HAP-1 (cell line): ENCODE measurements at places on chromosomes 3 and 15.

DNA sequence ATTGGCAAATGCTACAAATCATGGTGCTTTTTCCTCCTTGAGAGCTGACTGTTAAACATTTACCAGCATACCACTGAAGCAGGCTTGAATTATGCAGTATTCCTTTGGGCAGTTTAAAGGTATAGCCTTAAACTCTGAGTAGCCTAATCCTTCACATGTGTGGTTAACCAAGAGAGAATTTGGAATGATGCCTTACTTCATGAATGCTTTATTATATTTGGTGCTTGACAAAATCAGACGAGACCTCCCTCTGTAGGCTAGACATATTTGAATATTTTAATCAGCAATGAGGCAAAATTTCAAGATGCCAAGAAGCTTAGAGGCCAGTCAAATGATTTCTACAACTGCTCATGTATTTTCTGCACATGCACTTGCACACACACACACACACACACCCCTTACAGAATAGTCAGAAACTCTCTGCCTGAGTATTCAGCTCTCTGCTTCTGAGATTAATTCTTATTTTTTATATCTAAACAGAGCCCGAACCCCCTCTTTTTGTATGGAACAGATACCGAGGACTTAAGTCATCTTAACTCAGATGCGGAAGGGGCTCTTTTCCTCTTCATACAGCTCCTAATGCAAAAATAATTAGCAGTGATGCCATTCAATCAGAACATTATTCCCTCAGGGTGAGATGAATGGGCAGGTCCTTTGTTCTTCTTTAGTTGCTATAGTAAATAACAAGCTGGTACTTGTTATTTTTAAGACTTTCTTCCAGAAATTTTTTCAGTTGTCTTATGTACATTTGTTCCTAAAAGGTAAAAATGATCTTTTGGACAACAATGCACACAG is 195.5 kb upstream of the TMC3 start:
- no peak for DNase-seq

- no peak for DNase-seq
Measured at GRCh38 chr15:23854203-23854911, 167.3 kb upstream of the NDN start.

- no peak for DNase-seq
Measured at GRCh38 chr15:98898122-98898521, 109.5 kb downstream of the PGPEP1L start.

- no peak for DNase-seq
Measured at GRCh38 chr3:180119567-180119966, 82.8 kb upstream of the PEX5L start.

- no peak for DNase-seq
Measured at GRCh38 chr3:195172039-195172684, 98.8 kb downstream of the XXYLT1 start.

DNA sequence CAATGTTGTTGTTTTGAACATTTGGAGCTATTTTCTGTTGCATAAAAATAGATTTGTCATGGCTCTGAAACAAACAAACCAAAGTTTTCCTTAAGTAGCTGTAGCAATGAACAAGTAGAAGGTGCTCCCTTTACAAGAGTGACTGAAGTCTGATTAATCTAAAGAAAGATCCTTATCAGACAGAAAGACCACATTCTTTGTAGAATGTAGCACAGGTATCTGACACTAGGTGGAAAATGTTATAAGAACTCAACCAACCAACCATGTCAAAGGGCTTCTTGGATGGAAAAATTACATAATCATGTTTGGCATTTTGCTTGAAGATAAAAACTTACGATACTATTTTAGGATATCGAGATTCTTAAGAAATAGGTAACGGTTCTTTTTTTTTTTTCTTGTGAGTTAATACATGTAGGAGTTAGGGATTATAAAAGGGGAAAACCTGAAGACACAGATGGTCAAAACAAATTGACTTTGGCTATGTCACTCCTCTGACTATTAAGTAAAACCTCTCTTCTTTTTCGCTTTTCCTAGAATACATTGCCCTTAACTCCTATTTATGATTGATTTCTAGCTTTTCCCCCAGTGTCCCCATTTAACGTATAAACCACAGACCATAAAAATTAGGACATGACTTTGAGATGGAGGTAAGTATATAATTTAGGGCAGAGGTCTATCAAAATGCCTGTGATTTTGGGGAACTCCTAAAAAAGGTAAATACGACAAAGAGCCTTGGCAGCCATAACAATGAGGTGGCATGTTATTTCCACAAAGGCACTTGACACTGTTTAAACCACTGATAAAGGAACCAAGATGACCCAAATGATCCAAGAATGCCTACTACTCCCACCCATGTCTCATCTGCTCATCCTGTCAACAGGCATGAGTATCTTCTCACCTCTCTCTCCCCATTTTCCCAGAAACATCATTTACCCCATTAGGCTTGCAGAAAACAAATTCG is 72.0 kb downstream of the CCR4 start:
- DNase-seq = no peak

DNA sequence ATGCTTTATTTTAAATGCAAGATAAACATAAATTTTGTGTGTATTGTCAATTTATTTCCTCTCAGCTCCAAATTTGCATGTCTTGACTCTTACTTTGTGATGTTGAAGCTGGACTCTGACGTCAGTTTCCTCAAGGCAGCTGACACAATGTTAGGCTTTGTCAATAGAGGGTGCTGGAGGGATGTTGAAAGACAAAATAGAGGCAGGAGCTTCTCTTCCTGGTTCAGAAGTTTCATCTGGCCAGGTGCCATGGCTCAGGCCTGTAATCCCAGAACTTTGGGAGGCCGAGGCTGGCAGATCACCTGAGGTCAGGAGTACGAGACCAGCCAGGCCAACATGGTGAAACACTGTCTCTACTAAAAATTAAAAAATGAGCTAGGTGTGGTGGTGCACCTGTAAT is 408.6 kb downstream of the GBE1 start:
- DNase-seq = peak; percentile 63

DNA sequence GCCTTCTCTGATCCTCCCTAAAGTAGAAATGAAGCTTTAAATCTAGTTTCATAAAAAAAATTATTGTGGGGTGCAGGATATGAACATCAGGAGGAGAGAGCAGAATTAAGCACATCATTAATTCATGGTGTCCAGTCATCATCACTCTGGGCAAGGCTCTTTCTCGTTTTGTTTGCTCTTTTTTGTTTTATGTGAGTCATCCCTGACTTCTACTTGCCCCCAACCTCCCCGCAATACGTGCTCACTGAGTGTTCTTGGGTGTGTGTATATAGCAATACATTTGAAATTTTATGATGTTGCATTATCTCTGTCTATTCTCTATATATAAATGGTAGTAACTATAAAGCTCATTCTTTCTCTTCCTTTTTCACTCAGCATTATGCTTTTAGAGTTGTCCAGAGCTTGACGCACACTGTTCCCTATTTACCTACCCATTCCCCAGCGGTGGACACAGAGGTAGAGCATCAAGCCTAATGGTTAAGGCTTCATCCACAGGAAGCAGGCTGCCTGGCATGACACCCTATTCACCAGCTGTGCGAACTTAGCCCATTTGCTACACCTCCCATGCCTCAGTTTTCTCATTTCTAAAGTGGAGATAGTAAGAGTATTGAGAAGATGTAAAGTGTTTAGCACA is 72.3 kb downstream of the CD200R1L start:
- DNase-seq = no peak

DNA sequence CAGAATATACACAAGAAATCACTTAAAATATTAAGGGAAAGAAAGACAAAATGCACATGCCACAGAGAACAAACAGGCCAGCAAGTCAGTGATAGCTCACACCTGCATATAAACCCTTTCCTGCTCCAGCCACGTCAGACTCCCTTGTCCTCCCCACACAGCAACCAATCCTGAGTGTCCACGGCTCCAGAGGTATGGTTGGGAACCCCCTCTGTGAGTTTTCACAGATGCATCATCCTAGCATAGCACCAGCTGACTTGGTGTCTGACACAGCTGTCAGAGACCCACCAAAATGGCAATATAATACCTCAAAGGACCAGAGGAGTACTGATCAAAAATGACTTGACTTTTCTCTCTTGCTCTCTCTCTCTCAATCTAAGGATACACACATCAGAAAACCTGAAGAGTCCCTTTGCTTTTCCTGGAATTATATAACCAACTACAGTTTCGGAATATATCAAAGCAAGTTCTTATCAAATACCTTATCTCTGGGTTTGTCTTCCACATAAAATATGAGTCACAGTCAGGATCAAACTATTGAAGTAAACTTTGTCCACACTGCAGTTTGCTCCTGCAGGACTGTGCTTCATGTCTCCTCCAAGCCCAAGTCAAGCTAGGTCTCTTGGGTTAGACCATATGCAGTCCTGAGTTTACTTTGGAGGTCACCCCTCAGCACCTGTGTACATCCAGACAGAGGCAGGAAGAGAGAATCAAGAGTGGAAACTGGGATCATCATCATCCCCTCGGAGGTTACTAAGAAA is 187.1 kb upstream of the THBS1 start:
- no peak for DNase-seq

GRCh38 chr3:192365571-192365970 is 361.8 kb downstream of the FGF12 start:
- no peak for DNase-seq

- DNase-seq = no peak
Measured at GRCh38 chr3:111675846-111676210, 80.7 kb upstream of the ZBED2 start.

DNA sequence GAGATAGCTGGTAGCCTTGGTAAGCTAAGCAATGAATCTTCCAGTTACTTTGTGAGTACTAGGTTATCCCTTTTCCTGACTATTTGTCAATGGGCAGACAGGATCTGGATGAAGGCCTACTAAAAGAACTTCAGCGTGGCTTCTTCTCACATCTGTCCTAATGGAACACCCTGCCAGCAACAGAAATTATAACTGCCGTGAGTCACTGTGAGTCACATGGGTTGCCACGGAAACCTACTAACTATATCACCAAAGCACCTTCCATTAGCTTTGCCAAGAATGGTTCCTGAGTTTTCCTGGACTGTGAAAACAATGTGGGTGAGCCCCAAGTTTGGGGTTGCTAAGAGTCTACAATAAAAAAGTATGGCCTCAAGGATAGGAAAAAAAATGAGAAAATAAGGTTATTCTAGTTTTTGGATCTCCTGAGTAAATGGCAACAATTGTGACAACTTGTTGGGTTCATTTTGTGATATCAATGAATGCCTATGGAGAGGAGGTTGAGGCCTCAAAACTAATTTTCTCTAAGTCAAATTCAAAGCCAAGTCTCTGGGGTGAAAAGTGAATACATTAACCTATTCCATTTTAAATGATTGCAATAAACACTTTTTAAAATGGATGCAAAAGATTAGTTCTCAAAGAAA is 195.1 kb upstream of the ICE2 start:
- no peak for DNase-seq

GRCh38 chr3:13621381-13622221 is 72.7 kb downstream of the FBLN2 start:
- no peak for DNase-seq

- peak; percentile 20 for DNase-seq
Measured at GRCh38 chr3:190696777-190697501, 165.6 kb downstream of the GMNC start.

- DNase-seq = no peak
Measured at GRCh38 chr3:123524981-123525380, 59.9 kb downstream of the HACD2 start.

GRCh38 chr3:7484636-7485035 is 623.7 kb downstream of the GRM7 start:
- no peak for DNase-seq

- peak; percentile 18 for DNase-seq
Measured at GRCh38 chr3:87145553-87145952, 81.6 kb upstream of the CHMP2B start.

GRCh38 chr15:64732156-64732860 is 43.1 kb downstream of the RBPMS2 start:
- no peak for DNase-seq

DNA sequence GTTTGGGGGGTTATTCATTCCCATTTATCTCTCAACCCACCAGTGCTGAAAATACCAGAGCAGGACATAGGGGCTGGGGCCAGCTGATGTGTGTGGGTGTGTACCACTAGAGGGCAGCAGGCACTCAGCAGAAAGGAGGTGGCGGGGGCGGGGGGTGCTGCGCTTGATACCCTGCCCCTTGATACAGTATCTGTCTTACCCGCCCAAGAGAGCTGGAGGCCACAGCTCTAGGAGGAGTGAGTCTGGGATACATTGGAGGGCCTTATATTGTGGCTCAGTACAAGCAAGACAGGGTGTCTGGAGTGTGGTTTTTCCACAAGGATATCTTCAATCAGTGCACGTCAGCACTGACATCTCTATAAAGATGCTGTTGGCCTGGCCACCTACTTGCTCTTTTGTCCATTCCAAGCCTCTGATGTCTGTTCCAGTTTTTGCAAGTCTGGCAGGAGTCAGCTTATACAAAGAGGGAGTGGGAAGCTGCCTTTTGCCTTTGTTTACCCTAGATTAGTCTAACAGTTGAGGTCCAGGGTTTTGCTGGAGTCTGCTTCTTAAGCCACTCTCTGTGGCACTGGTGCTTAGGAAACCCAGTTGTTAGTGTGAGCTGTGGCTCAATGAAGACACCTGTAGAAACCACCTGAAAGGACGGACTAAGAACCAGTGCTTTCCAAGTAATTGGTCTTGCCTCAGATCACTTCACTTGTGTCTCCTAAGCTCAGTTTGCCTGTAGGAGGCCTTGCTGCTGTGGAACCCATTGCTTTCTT is 1.5 kb upstream of the RBM15B start:
- peak; percentile 73 for DNase-seq

GRCh38 chr15:73005446-73005845 is 46.8 kb upstream of the NEO1 start:
- no peak for DNase-seq

DNA sequence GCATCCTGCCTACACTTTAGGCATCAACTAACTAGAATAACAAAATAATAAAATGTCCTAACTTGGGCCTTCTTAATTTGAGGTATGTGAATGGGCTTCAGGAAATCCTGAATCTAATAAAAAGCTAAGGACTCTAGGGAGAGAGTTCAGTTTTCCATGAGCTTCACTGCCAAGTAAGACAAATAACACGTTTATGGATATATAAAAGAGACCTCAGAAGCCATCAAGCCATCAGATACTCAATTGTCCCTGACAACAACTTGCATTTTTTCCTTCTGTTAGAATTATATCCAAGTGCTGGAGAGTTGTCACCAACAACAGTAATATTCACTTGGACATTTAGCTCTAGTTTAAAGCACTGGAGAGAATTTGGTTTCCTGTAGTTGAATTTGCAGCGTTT is 102.4 kb upstream of the IGSF10 start:
- no peak for DNase-seq

DNA sequence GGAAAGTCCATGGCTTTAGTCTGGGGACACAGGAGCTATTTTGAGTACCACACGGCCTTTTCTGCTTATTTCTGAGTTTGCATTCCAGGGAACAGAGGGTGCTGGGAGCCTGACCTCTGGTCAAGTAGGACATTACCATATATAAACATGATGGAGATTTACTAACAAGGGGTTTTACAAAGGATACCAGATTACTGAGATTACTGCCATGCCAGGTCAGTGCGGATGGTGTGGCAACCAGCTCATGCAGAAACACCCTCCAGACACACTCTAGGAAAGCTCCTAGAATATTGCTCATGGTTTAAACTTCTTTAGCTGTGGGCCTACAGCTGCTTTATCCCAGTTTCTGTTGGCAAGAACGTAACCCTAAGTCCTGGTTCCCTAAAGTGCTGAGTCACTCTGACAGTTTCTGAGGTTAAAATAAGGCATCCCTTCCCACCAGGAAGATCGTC is 54.3 kb upstream of the AGTR1 start:
- no peak for DNase-seq

- DNase-seq = no peak
Measured at GRCh38 chr15:81947548-81947947, 98.3 kb downstream of the MEX3B start.

- no peak for DNase-seq
Measured at GRCh38 chr15:78276064-78276943, 11.9 kb downstream of the DNAJA4 start.

GRCh38 chr3:34157491-34157890 is 359.1 kb downstream of the PDCD6IP start:
- DNase-seq = no peak

GRCh38 chr15:57819646-57820045 is 113.1 kb downstream of the POLR2M start:
- DNase-seq = no peak
